ENCODE measurements at places on chromosomes 3 and 15.
A peak's percentile ranks its signal among the peaks of the same experiment; 100 is the strongest.

- DNase-seq, result no peak
These were observed 132.8 kb downstream of the PGPEP1L start for GRCh38 chr15:98874773-98875172.

DNA sequence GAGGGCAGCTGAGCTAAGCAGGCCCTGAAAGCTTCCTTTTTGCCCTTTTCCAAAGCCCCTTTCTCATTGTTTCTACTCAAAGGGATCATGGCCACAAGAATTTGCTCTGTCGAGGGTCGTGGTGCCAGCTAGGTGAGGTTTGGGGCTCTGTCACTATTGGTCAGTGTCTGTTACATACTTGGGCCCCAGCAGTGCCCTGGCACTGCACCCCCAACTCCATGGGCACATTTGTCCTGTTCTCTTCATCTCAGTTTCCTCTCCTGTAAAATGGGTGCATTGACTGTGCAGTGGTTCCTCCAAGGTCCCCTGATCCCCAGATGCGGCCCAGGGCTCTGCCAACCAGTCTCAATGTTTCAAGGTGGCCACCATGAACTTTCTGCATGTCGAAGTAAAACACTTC, 62.1 kb downstream of the SLC6A6 start:
- DNase-seq, result no peak

- DNase-seq, result no peak
These were observed 9.3 kb downstream of the CFAP92 start for GRCh38 chr3:128984596-128984995.

GRCh38 chr15:55218056-55218455, 21.3 kb upstream of the RSL24D1 start:
- no peak for DNase-seq

DNA sequence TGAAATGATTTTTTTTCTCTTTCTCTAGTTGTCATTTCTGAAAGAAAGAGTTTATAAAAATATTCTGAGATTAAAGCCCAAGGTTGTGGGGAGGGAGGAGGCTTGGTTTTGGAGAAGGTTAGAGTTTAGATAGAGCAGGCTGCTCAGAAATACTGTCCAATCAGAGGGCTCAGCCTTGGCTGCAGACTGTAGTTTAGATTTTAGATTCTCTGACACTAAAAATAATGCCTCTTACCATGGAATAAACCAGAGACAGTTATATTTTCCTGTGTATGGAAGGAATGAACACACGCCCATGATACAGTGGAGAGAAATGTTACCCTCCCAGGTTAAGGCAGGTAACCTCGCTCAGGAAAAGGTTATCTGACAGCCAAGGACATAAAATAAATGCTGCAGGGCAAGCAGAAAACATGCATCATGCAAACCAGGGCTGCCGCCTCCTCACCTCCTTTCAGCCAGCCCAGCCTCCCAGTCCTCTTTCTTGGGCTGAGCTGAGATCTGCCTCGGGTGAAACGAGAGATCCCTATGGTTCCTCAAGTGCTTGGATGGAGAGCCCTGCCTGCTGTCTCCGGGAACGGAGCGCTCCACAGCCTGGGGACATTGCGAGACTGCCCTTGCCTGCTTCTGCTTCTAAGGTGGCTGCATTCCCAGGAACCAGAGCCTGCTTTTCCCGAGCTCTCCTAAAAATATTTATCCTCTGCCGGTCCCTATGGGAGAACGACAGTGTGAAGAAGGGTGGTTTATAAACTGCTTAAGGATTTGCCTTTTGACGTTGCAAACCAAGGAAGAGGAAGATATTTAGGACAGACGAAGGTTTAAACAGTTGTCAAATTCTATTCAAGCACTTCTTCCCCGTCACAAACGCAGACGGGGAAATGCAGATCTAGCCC, 848 bp downstream of the NCEH1 start:
- DNase-seq, result peak; percentile 47

DNA sequence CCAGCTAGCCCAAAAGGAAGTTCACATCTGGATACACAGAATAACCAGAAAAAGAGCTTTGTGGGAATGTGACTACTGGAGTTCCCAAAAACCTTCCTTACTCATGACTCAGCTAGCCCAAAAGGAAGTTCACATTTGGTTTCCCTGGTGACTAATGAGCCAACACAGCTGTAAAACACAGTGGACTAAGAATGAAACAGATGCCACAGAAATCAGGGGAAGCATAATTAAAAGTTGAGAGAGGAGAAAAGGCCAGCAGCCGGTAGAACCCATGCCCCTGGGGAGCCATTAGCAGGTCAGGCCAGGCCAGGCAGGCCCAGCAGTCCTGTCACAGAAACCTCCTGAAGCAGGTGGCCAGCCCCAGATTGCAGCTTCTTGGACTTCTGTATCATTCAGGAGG, 130.3 kb downstream of the GHSR start:
- DNase-seq, result no peak

- no peak for DNase-seq
These were observed 155.4 kb upstream of the TPM1 start for GRCh38 chr15:62887113-62887570.

DNA sequence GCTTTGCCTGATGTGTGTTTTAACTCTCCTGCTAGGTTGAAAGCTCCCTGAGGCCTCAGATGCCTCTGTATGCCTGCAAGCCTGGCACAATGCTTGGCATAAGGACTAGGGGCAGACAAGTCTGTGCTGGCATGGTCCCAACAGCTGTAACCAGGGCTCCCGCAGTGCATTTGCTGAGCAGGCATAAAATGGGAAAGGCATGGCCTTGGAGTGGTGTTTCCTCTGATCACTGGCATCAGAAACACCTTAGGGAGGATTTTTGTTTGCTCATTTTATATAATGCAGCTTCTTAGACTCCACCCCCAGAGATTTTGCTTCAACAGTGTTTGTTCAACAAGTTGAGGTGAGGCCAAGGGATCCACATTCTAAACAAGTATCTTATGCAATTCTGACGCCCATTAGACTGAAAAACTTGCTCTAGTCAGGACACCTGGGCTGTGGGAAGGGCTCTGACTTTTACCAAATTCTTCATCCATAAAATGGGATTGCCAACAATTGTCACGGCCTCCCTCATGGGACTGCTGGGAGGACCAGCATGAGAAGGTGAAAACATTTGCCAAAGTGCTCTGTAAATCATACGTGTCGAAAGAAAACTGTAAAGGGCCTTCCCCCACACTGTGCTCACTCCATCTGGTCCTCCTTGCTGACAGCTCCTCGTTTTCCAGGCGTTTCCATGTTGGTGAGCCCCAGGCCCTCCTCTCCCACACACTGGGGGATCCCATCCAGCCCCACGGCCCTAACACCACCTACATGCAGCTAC, 43.1 kb downstream of the STARD5 start:
- DNase-seq, result peak; percentile 74

DNA sequence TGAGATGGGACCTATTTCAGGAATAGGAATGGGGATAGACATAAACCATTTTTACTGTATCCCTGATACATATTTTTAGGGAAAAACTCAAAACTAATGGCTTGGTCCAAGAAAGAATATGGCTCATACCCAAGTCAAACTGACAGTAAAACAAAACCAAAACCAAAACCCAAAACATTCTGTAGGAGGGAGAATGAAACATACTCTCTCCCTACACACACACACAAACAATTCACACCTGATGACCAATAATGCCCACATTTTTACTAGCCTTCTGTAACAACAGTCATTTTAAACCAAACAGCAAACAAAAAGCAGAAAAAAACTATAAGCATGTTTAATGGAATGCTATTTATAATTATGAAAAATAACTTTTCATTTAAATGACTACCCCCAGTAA, 74.9 kb downstream of the NBEAL2 start:
- no peak for DNase-seq

DNA sequence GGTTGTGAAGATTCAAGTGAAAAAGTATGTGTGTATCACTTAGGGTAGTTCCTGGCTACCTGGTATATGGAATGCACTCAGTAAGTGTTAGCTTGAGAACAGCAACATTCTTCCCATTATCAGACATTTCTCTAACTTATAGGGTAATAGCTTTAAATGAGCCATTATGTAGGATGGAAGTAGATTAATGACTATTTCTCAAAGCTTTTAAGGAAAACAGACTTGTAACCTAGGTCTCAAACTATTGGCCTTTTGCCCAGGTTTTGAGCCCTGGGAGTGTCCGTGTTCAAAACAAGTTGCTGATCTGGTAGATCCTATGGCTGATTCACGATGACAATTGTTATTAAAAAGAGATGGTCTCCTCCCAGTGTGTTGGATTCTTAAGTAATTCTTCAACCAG, 129.1 kb upstream of the UMPS start:
- no peak for DNase-seq

GRCh38 chr3:67715971-67716370, 61.6 kb upstream of the SUCLG2 start:
- DNase-seq, result no peak

GRCh38 chr3:111971533-111972130, 7.2 kb upstream of the ABHD10 start:
- no peak for DNase-seq

DNA sequence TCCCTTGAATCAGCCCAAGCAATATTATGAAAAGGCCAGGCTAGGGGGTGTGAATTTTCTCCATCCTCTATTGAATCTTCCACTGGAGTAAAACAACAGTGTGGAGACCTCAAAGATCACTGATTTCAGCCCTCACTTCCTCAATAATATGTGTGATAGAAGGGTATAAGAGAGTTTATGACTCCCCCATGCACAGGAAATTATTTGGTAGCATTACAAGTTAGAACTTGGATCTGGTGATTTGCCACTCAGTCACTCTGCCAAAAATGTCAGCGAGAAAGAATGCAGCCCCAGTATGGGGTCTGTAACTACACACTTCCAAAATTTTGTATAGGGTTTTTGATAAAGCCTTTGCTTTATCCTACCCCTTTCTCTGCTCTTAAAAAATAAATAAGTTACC, 81.0 kb upstream of the KCNMB2 start:
- no peak for DNase-seq

DNA sequence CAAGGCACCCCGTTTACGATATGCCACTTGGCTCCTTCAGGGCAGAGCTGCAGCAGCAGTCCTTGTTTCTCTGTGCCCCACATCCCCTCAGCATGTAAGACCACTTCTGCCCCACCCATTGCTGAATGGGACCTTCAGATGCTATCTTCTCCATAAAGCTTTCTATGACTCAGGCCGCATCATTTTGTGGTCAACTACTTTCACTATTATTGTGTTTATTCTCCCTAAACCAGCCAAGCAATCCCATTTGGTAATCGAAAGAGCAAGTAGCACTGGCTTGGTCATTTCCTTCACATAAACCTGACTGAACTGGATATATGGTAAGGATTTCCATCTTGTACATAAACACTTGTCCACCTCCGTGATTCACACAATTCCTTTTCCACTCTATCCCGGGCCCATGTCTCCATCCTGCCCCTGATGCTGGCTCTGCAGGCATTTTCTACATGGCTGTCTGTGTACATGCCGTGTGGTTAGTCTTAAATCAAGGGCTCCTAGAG, 25.7 kb downstream of the LIPC start:
- no peak for DNase-seq

- peak; percentile 5 for DNase-seq
These were observed 26.1 kb downstream of the CAPN3 start for GRCh38 chr15:42385206-42385979.

DNA sequence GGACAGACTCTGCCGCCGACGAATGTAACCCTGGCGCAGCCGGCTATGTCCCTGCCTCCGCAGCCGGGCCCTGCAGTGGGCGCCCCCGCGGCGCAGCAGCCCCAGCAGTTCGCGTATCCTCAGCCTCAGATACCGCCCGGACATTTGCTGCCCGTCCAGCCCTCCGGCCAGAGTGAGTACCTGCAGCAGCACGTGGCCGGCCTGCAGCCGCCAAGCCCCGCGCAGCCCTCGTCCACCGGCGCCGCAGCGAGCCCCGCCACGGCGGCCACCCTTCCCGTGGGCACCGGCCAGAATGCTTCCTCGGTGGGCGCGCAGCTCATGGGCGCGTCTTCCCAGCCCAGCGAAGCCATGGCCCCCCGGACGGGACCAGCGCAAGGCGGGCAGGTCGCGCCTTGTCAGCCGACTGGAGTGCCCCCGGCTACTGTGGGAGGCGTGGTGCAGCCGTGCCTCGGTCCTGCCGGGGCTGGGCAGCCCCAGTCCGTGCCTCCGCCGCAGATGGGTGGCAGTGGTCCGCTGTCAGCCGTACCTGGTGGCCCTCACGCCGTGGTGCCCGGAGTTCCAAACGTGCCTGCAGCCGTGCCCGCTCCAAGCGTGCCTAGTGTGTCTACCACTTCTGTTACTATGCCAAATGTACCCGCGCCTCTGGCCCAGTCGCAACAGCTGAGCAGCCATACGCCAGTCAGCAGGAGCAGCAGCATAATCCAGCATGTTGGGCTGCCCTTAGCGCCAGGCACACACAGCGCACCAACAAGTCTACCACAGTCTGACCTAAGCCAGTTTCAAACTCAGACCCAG, 2.4 kb downstream of the TSC22D2 start:
- peak; percentile 60 for DNase-seq

DNA sequence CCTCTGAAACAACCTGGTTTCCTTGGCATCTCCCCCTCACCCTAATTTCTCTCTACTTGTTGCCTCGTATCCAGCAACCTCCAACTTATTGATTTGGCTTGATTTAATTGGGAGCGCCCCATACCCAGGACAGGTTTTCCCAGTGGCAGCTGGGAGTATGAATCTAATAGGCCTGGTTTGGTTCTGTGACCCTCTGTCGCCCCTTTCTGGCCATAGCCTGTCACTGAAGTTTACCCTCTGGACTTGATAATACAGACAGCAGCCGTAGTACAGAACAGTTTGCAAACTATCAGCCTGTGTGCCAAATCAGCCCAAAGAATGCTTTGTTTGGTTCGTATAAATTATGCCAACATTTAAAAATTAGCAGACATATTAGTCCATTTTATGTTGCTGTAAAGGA, 525.1 kb upstream of the GOLIM4 start:
- peak; percentile 67 for DNase-seq

GRCh38 chr15:65412556-65412955, 10.2 kb downstream of the IGDCC4 start:
- no peak for DNase-seq

- no peak for DNase-seq
These were observed 877.8 kb downstream of the TUSC7 start for GRCh38 chr3:117587416-117587815.

DNA sequence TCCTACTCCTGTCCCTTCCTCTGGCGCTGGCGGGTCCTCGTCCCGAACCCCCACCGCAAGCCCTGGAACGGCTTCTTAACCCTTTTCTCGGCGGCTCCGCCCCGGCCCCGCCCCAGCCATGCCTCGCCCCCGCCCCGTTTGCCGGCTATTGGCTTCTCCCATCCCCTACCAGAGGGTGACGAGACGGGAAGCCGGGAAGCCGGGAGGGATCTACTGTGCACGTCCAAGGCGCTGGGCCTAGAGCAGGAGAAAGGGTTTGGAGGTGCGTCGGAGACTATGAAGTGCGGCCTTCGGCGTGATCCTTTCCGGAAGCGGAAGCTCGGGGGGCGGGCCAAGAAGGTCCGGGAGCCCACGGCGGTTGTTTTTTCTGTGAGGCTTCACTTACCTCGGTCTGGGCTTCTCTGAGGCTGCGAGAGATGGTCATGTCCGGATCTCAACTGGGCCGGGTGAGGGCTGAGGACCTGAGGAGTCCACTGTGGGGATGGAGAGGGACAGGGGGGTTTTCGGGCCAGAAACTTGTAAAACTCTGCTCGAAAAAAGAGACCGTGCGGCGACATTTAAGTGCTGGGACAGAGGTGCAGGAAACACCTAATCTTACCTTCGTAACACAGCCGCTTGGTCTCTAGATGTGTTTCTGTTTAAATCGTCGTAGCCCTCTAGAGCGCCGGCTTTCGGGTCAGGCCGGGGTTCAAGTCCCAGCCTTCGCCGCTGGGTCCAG, 21.4 kb downstream of the ROPN1B start:
- DNase-seq, result peak; percentile 84

All from left lobe of liver (tissue), 2 donors.